Naive thymus-derived CD8-positive, alpha-beta T cell (primary cell): ENCODE measurements at places on chromosomes 2 and 18. TPM values are rescaled to one million over a fixed set of nuclear protein-coding genes. Genes with fewer than 3 reads are reported as not detected.

Gene ABHD1
- total RNA-seq = 2.1 TPM

Gene BOLL
- not detected for total RNA-seq

Gene NOL4
- not detected for total RNA-seq

Gene PLA2R1
- total RNA-seq = not detected

Gene SPP2
- total RNA-seq = not detected

Gene PRADC1
- total RNA-seq = 7.8 TPM
